ENCODE measurements at places on chromosomes 3 and 15.

- no peak for DNase-seq
Measured at GRCh38 chr3:127208483-127209100, 15.7 kb downstream of the PRR23E start.

GRCh38 chr3:172127929-172128580, 88.7 kb downstream of the FNDC3B start:
- DNase-seq, result no peak

DNA sequence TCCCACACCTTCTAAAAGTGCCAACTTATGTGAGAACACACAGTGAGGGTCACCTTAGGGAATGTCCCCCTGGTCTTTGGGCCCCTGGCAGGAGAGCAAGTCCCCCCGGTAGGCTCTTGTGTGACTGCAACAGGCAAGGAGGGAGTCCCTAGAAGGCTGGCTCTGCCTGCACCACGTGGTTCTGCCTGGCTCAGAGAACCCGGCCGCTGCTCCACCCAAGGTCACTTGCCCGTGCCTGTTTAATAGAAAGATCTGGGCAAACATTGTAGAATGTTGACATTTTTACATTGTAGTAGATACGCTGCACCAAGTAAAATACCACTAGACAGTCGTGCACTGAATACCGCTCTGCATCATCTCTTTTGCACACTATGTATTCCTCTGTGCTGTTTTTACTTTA, 21.9 kb downstream of the GABRA5 start:
- DNase-seq, result no peak

GRCh38 chr3:33645060-33645647, 72.9 kb downstream of the CLASP2 start:
- DNase-seq, result no peak

DNA sequence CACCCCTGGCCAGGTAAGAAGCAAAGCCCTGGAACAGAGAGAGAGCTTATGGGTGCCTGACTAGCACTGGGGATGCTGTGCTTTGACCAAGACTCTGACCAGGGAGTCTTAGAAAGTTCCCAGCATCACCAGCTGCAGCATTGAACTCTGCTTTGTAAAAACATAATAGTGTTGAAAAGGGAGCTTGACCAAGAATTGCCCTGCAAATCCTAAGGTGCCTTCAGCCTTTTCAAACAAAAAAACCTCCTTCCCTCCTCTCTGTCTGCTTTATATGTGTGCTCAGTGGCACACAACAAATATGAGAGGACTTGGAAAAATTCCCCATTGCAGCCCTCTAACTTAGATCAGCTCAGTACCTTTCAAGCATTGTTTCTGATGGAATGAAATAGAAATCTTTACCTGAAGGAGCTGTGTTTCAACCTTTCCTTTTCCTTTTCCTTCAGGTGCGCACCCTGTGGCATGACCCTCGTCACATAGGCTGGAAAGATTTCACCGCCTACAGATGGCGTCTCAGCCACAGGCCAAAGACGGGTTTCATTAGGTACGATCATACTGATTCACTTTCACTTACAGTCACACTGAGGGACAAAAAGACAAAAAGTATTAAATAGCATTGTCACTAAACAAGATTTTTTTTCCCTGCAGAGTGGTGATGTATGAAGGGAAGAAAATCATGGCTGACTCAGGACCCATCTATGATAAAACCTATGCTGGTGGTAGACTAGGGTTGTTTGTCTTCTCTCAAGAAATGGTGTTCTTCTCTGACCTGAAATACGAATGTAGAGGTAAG, 13.0 kb downstream of the THBS1 start:
- DNase-seq, result no peak

DNA sequence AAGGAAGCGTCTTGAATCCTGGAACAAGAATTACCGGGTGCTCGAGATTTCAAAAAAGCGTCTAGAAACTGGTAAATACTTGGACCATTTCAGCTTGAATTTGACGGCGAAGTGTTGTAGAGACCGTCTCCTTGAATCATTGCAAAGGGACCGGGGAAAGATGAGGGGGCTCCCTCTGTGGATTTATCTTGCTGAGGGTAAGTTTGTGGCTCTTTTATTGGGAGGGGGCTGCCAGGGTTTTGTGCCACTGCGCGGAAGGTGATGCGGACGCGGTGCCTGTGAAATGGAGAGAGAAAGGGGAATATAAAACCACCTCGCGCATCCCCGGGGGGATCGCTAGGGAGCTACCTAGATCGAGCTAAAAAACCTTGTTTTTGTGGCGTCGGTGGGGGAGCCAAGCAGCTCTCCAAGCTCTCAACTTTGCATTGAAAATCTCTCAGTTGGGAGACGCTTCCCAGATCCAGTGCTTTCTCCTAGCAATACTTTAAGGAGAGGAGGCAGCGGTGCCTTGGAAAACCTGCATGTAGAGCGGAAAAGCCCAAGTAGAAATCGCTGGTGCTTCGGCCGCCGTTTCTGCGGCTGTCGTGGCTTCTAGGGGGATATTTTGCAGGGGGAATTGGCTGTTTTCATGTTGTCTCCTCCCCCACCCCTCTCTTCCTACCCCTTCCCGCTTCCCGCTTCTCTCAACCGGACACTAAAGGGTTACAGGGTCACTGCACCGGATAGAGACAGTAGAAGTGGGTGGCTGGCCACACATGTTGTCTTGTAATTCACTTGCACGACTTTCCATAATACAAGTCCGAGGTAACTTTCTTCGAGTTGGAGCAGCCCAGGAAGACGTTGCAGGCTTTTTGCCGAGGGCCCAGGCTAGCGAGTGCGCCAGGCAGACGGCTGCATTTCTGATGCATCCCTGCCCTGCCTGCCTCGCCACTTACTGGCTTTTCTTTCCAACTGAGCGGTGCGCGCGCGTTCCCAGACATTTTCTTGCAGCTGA, 187.6 kb downstream of the NLGN1 start:
- no peak for DNase-seq

DNA sequence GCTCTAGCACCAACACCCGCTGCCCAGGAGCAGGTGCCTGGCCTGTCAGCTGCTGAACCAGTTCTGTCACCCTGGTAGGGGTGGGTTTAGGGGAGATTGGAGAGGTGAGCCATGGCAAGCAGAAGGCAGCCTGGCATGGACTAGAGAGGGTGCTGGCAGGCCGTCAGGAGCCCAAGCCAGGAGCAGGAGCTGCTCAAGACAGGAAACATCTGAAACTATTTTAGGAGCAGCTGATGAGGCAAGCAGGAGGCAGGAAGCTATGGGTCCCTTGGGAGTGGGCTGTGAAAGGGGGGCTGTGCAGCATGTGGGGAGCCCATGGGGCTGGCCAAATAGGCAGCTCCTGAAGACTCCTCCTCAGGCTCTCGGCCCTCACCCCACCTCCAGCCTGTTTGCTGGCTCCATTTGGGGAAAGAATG, 2.3 kb downstream of the INKA1 start:
- DNase-seq, result no peak

- no peak for DNase-seq
Measured at GRCh38 chr3:5079761-5080160, 42.3 kb upstream of the ARL8B start.

DNA sequence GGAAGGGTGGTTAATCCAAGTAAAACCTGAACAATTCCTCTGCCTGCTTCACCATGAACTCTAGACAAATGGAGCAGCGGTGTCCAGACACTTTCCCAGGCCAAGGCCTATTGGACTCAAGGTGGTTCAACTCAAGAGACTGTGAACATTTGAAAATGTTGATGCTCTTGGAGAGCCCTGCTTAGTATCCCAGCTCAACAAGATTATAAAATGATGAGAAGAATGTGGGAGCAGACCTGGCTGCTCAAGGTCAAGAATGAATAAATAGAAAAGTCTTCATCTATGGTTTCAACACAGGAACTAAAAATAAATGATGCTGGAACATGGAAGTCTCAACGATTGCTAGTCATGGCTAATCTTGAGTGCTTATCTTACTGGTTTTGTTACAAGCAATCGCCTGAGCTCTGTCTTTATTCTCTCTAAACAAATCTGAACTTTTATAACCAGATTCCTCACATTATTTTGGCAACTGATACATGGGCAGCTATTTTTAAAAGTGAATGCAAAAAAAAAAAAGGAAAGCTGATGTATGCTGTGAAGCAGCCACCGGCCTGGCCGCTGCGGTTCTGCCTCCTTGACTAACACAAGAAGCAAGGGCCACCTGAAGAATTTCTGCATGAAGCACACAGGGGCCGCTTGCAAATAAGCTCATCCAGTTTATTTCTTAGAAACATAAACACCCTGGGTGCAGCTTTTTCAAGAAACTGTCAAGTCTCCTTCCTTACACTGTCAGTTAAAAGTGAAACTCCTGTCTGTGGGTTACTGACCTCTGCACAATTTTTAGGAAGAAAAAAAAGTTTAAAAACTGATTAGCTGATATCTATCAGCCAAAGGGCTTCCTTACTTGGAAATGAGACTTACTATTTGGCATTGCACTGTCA, 120.1 kb upstream of the ARHGEF3 start:
- DNase-seq, result no peak

- DNase-seq, result no peak
Measured at GRCh38 chr3:114128826-114129225, 50.0 kb downstream of the DRD3 start.

- no peak for DNase-seq
Measured at GRCh38 chr3:166764698-166765318, 615.3 kb downstream of the ZBBX start.
